H9 (cell line): ENCODE measurements at places on chromosomes 7 and 10. TPM values are rescaled to one million over a fixed set of nuclear protein-coding genes. Genes with fewer than 3 reads are reported as not detected.

Gene ELN
- 0.37 and 0.55 TPM in 2 replicates for total RNA-seq

Gene LMBR1
- 49.3 and 62.3 TPM in 2 replicates for total RNA-seq

Gene AKR1E2
- total RNA-seq, result 2.2 and 2.5 TPM in 2 replicates

Gene ITGA8
- total RNA-seq, result not detected in 2 replicates

Gene ANK3
- 56.0 and 59.6 TPM in 2 replicates for total RNA-seq

Gene MUC3A
- 27.4 and 29.2 TPM in 2 replicates for total RNA-seq

Gene CUZD1
- 17.2 and 19.4 TPM in 2 replicates for total RNA-seq

Gene PHKG1
- 0.42 and 0.64 TPM in 2 replicates for total RNA-seq

Gene CFTR
- total RNA-seq, result 1.1 and 1.2 TPM in 2 replicates

Gene BMPR1A
- 138 and 145 TPM in 2 replicates for total RNA-seq

Gene TEX47
- not detected in 2 replicates for total RNA-seq

Gene SORCS3
- total RNA-seq, result 0.04 and 0.18 TPM in 2 replicates

Gene ZNF783
- 13.5 and 13.6 TPM in 2 replicates for total RNA-seq

Gene CUEDC2
- 41.2 and 43.0 TPM in 2 replicates for total RNA-seq

Gene ENO4
- 0.18 and 0.26 TPM in 2 replicates for total RNA-seq

Gene C10orf95
- not detected in 2 replicates for total RNA-seq

Gene SMARCD3
- 4.7 and 5.0 TPM in 2 replicates for total RNA-seq

Gene CTAGE8
- 4.9 and 5.1 TPM in 2 replicates for total RNA-seq

Gene HABP2
- not detected in 2 replicates for total RNA-seq

Gene AASS
- 383 and 398 TPM in 2 replicates for total RNA-seq

Gene CALML5
- total RNA-seq, result not detected in 2 replicates

Gene CHRM2
- not detected in 2 replicates for total RNA-seq

GRCh38 chr10:78292982-78293865 is 259.6 kb downstream of the RPS24 start:
- peak; percentile 69 for DNase-seq

GRCh38 chr7:94044806-94045205 is 40.7 kb upstream of the BET1 start:
- DNase-seq, result no peak

GRCh38 chr7:96707901-96708774 is 1.5 kb downstream of the SEM1 start:
- no peak for DNase-seq

DNA sequence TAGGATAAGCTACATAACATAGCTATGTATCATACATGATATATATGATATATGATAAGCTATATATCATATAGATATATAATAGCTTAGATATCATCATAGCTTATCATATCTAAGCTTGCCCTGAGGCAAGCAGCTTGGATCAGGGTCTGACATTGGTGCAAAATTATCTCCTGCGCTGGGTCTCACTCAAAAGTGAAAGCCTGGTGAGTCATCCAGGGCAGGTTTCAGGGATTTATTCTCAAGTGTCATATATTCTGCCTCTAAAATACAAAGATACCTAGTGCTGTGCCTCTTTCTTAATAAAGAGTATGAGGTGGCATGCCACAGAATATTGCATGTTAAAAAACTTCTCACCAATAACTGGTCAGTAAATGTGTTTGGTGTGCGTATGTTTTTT is 105.9 kb downstream of the CDC14C start:
- no peak for DNase-seq

GRCh38 chr7:143245123-143245522 is 18.1 kb upstream of the GSTK1 start:
- no peak for DNase-seq

DNA sequence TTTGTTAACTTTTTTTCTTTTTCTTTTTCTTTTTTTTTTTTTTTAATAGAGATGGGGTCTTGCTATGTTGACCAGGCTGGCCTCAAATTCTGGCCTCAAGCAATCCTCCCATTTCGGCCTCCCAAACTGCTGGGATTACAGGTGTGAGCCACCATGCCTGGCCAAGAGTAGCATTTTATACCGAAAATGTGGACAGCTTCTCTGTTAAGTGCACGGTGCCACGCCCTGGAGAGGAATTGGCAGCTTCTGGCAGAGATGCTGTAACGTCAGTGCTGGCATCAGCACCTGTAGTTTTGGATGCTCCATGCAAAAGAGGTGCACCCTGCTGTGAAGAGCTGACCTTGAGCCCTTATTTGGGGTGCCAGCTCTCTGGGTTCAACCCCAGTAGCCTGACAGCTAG is 18.2 kb downstream of the IL15RA start:
- DNase-seq, result peak; percentile 20

DNA sequence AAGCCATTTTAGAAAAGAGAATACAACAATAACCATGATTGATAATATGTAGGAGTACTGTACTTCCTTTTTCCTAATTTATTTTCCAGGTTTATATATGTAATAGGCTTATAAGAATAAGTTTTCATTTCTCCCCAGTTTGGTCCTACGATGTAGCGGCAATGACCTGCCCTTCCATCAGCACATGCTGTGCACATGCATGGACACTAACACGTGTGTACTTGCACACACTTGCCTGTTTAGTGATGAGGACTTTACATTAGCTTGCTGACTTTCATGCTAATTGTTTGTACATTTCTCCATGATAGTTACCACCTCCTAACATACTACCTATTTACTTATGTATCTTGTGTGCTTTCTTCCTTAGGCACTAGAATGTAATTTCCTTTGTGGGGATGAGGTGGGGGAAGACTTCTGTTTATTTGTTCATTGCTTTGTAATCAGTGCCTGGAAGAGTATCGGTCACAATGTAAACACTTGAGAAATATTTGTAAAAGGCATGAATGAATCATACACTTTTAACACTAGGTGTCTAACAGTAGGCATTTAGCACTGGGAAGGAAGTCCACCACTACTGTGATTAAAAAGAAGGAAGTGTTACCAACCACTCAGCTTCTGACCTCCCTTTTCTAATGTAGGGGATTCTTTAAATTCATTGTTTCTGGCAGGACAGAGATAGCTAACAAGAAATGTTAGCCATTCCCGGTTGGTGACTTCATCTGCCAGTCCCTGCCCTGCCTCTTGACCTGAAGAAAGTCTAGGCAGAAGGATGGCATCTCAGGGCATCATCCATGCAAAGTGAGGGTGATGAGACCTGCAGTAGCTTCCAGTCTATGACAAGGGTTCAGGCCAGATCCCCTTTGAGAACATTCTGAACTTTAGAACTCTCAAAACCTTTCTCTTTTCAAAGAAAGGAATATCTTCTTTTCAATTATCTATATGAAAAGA is 120.2 kb upstream of the RAB18 start:
- DNase-seq, result no peak

DNA sequence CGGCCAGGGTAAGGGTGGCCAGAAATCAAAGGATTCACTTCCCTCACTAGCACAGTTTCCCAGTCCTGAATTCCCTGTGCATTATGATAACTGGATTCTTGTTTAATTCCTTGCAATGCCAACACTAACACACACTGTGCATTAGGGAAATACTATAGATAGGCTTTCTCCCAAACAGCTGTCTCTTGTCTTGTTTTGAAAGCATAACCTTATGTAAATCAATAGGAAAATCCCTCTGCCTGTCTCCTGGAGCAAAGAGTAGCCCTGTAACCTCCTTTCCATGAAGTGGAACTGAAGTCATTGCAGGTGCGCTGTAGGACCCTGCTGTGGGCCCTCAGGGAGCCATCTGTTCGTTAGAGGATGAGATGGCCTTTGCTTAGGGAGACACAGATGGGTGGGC is 82.8 kb upstream of the FAM171A1 start:
- no peak for DNase-seq

GRCh38 chr10:1253523-1254353 is 197.6 kb downstream of the WDR37 start:
- DNase-seq, result no peak

GRCh38 chr10:116590590-116591444 is at the start of gene PNLIPRP1:
PNLIPRP1 (plus strand) TSS chr10:116590959; CDS start chr10:116591130, 171 bp downstream.
- no peak for DNase-seq

GRCh38 chr10:89563861-89564478 is 28.6 kb upstream of the SLC16A12 start:
- DNase-seq, result no peak

- DNase-seq, result no peak
These were observed 25.8 kb downstream of the APBB1IP start for GRCh38 chr10:26463986-26464385.

- DNase-seq, result no peak
These were observed 161.0 kb downstream of the HGF start for GRCh38 chr7:81608748-81609382.

- no peak for DNase-seq
These were observed 34.4 kb downstream of the DDC start for GRCh38 chr7:50530766-50531165.

DNA sequence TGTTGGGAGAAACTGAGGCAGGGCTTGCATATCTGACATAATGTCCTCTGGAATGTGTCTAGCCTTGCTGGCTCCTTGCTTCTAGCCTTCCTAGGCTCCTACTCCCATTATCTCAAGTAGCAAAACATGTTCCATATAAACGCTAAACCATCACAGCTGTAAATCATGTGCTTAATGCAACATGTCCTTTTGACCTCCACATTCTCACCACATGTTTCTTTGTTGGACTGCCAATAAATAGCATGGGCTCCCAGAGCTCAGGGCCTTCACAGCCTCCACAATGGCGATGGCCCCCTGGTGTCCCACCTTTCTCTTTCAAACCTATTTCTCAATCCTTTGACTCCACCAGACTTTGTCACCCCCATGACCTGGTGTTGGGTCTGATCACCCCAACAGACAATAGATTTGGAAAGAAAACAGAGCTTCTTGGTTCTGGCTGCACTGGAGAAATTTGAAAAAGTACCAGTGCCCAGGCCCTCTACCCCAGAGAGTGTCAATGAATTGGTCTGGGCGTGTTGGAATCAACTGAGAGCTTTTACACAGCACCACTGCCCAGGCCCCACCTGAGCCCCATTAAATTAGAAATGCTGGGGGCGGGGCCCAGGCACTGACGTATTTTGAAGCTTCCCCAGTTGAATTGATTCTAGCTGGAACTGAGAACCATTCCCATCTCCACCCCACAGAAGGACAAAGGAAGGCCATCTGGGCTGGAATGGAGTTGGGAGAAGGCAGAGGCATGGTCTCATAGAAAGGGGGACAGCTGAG is 41.3 kb upstream of the GGCT start:
- no peak for DNase-seq

DNA sequence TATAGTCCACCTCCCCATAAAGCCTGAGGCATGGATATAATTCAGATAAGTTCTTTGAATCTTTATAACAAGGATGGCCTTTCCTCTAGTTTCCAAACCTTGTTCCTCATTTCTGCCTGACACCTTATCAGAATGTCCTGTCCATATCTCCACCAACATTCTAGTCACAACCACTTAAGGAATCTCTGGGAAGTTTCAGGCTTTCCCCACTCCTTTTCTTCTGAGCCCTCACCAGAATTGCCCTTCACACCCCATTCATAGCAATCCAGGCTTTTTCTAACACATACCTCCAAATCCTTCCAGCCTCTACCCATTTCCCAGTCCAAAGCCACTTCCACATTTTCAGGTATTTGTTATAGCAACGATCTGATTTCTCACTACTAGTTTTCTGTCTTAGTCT is 18.0 kb upstream of the DIP2C start:
- no peak for DNase-seq

- DNase-seq, result no peak
These were observed 146.5 kb downstream of the PHF14 start for GRCh38 chr7:11120068-11120664.

GRCh38 chr10:23585186-23585585 is 146.3 kb downstream of the OTUD1 start:
- no peak for DNase-seq

GRCh38 chr10:46002916-46003693 is 27.3 kb downstream of the NCOA4 start:
- DNase-seq, result no peak

DNA sequence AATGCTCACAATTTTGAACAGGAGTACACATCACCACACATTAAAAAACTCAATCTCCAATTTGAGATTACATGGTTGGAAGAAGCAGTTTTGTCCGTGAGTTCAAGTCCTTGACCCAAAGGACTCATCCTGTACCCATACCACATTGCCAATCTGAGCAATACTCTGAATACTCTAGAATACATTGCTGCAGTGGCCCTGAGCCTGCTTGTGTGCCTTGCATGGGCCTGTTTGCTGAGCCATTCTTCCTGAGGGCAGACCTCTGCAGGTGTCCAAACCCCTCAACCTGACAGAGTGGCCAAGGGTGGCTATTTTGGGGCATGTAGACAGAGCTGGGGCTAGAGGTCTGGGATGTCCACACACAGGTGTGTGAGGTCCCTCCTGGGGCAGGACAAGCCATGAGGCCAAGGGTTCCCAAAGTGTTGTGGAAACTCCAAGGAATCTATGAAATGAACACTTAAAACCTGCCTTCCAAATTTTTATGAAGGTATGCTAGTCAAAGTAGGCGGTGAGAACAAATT is 15.5 kb downstream of the AGMO start:
- peak; percentile 33 for DNase-seq

DNA sequence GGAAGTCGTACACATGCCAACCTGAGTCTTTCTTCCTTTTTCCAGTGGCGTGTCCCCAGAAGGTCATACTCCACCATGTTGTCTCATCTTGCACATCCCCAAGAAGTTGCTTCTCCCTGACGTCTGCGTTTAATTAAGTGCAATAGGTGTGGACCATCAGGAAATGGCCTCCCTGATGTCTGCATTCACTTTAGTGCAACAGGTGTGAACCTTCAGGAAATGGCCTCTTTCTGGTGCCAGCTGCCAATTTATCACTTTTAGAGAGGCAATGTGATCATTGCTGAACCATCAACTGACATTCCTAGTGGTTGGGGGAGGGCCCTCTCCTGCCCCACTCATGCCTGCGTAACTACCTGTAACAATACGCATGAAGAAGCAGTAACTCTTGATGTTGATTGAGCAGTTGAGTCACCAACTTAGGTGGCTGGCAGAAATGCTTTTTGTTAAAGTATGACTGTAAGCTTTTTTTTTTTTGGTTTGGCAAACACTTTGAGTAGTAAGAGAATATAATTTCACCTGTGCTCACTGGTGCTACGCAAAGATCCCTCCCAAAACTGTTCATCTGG is 25.8 kb downstream of the SCIN start:
- no peak for DNase-seq

DNA sequence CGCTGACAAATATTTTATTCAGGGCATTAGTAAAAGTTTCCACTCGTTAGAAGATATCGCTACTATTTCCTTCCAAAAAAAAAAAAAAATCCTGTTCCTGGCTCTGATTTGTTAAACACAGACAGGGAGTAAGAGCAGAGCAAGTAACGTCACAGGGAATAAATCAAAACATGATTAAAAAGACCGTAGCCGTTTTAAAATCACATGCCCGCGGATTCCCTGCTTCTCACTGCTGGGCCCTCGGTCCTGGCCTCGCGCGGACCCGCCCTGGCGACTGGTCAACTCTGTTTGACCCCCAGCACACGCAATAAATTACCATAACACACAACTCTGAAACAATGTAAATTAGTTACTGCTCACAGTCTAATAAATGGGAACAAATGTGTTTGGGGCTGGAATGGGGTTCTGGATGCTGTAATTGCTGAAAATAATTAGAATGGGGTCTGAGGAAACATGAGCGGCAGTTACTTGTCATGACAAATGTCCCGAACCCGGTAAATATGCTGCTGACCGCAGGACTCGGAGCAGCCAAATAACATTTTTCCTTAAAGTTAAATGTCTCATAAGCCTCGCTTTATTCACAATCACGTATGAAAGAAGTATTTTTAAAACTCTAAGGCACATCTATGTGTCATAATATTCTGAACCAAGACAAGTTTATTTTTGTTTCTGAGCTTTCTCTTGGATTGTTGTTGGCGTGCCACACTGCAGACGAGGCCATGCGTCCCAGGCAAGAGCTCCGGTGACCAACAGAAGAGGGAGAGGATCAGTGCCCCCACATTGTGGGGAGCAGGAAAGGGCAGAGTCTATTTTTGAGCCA is 17.9 kb downstream of the EBF3 start:
- DNase-seq, result no peak
